ENCODE measurements at places on chromosomes 4 and X.

DNA sequence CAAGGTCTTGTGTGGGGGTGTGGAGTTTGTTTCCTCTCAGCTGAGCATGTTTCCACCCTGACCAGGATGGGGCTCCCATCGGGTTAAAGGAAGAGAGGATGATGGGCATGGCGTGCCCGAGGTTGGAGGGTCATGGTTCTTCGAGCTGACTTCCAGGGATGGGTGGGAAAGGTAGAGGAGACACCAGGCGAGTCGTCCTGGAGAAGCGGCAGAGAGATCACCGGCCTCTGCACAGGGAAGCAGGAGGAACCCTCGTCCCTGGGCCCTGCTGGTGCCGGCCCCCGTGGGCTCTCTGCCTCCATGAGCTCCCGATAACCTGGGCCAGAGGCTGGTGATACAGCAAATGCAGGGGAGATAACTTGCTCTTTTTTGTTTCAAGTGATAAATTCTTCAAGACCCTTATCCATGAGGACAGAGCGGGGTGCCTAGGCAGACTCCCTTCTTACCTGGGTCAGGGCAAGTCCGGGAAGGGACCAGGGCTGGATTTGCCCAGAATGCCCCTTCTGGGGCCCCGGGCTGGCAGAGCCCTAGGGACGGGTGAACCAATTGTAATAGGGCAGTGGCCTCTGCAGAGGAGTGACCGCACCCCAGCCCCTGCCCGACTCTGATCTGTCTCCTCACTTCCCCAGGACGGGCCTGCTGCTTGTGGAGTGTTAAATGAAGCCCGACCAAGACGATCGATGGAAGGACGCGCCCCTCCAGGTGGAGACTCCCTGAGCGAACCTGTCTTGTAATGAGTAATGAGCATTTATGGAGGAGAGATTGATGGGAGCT, 63.0 kb downstream of the CPZ start:
- no peak for DNase-seq

DNA sequence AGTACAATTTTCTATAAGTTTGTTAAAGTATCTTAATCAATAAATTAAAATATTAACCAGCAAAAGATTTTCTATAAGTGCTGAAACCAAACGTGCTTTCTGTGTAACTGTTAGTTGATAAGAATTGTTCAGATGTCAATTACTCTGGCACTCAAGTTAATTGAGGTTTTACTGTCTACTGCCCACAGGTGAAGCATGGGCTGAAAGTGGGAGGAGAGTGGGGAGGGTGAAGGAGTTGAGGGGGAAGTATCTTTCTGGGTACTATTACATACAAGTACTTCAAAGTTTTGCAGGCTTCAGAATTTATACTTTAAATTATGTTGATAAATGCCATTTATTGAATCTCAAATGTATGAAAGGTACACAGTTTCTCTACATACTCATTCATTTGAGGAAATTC, 19.1 kb upstream of the CXCL3 start:
- DNase-seq, result no peak

DNA sequence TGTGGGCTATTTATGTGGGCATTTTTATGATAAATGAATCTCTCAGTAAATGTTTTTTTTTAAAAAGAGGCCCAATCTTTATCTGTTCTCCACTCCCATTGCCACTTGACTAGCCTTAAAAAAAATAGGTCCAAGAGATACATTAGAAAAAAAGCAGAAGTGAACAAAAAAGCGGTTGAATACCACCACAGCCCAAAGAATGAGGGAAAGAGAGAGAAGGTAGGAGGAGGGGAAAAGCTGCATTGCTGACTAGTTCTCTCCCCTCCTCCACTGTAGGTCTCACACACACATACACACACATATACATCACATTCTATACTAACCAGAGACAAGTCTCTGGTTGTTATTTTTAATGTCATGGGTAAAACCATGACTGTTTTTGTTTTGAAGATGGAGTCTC, 95.8 kb upstream of the IL13RA1 start:
- no peak for DNase-seq

GRCh38 chr4:150224896-150225591, 146.8 kb downstream of the DCLK2 start:
- no peak for DNase-seq

GRCh38 chrX:34578237-34578636, 78.8 kb downstream of the TMEM47 start:
- DNase-seq, result no peak

GRCh38 chr4:118918388-118918787, 29.7 kb downstream of the SYNPO2 start:
- no peak for DNase-seq

DNA sequence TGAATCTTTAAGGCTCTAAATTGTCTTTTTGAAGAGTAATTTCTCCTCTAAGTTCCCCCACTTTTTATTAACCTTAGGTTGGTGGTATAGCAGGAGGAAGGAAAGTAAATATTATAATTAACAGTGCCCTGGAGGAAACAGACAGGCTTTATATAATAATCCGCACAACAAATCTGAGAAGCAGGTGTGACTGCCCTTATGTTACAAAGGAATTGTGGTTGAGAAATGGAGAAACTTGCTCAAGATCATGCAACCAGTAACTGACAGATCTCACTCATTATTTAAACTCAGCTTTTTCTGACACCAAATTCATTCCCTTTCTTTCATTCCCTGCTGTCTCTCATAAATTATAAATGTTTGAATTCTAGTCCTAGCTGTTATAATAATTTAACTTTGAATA, 282.0 kb downstream of the PPP3CA start:
- no peak for DNase-seq

GRCh38 chrX:154603438-154604430, 15.3 kb downstream of the CTAG1B start:
- no peak for DNase-seq

DNA sequence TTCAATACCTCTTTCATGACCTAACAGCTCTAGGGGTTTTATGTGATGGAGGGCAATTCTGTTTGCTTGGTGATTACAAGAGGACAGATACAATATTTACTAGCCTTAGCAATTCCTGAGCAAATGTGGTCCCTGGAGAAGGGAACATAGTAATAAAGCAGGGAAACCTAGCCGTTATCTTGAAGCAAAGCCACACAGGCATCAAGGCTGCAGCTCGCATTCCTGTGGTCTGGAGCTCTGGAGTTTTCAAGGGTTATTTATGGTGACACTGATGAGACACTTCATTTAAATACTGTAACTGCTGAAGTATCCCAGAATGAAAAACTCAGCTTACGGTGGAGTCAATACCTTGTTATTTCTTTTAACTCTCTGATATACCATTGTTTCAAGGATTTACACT, 66.8 kb downstream of the AFF2 start:
- no peak for DNase-seq

DNA sequence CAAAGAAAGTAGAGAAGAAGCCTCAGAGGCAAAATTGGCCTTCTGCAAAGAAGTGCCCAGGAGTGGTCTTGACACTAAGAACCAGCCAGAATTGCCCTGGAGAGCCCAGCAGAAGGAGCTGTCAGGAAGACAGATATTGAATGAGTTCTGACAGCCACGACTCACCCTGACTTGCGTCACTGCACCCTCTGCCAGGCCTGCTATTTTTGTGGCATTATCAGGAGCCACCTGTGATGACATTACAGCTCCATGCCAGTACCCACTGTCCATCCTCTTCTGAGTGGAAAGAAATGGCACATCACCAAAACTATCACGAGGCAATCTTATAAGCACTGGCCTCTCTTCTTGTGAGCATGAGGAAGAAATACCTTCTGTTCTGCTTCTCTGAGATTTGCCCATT, 67.7 kb downstream of the SMIM20 start:
- no peak for DNase-seq

DNA sequence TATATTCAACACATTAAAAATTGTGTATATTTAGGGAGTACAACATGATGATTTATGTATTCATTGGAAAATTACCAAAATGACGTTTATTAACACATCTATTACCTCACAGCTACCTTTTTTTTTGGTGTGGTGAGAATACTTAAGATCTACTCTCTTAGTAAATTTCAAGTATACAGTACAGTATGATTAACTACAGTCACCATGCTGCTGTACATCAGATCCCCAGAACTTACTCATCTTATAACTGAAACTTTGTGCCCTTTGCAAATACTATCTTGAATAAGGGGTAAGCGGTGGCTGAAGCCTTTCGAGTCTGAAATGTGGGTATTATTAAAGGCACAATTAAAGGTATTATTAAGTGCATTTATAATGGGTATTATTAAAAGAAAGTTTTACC, 976 bp downstream of the PHKA1 start:
- no peak for DNase-seq

- DNase-seq, result no peak
Measured at GRCh38 chrX:153865321-153865580, 20.7 kb downstream of the L1CAM start.

GRCh38 chr4:157226601-157227000, 6.1 kb downstream of the GRIA2 start:
- DNase-seq, result no peak

DNA sequence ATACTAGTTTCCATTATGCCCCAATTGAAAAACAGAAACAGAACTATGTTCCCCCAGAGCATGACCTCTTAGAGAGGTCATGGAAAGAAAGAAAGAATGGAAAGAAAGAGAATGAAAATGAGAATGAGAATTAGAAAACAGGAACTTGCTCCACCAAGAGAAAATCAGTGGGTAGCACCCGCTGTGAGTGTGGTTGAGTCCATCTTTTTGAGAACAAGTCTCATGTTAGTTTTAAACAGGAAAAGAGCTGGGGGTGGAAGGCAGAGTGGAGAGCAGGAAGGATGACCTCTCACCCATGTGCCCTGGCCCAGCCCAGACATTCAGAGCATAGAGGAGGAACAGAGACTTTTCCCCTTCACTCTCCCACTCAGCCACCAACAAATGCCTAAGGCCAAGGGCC, 4.9 kb downstream of the GSX2 start:
- DNase-seq, result no peak

- no peak for DNase-seq
Measured at GRCh38 chrX:84737471-84737871, 235.2 kb upstream of the HDX start.

DNA sequence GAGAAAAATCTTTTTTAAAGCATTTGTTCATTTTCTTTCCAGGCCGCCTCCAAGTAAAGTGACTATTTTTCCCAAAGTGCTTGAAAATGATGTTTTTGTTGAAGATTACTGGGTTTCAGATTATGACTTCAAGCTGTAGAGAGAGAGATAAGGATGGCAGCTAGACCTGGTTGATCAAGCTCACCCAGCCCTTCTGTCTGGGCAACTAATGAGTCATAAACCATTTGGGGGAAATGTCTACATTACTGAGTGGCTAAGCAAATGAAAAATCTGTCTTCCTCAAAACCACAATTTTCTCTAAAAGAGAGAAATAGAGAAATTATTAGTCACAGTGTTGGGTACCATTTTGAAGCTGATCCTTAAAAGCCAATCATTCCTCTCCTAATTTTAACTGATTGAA, 355.4 kb upstream of the CPEB2 start:
- no peak for DNase-seq

DNA sequence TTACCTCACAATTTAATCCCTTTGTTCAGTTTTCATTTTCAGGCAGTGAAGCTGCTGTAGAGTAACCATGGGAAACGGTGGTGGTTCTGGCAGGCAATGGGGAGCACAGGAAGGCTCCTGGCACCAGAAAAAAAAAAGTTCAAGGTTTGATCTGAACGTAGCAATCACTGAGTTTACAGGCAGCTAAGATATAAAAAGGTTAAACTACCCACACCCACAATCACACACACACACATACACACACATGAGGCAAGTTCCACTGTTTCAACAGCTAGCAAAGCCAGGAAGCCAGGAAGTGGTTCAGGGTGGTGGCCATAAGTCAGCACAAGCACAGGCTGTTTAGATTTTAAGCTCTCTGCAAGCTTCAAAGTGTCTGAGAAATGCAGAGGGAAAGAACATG, at the start of gene SULT1B1:
Gene SULT1B1, minus strand, starts transcription at position 166 of the 400 bp plus-strand sequence. CDS start 5,403 bp downstream, outside the sequence.
- DNase-seq, result no peak

- no peak for DNase-seq
Measured at GRCh38 chr4:148448141-148448540, 5.9 kb upstream of the NR3C2 start.

GRCh38 chr4:166121897-166122296, 248.9 kb downstream of the TLL1 start:
- DNase-seq, result no peak

DNA sequence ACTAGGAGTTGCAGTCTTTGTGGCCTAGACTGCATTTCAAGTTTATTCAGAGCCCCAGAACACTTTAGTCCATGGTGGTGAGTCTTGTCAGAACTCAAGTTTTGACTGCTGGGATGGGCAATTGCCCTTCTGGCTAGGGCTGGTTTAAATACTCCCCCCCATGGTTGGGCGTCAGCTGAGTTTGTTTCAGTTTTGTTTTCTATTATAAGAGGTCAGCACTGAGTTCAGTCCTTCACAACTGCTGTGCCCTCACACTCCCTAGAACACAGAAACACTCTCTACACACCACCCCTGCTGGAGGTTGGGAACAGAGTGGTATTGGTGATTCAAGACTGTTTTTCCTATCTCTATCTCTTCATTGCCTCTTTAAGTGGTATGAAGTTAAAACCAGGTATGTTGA, 217.0 kb downstream of the GUCY2F start:
- DNase-seq, result no peak

GRCh38 chr4:100208964-100209363, 18.7 kb upstream of the DDIT4L start:
- DNase-seq, result no peak

DNA sequence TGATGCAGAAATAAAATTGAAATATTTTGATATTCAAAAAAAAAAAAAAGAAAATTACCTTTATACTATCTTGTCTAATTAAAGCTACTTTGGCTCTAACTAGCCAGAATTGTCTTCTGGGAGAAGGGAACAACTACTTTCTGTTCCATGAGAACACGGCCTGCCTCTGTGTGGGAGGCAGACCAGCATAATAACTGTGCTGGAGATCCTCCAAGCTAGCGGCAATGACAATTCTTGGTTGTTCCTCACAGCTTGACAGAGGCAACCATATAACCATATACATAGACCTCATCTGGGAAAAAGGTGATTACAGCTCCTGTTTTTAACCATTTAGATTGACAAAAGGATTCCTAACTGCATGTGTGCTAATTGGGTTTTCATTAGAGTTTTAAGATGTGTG, 95.7 kb downstream of the RBMX2 start:
- no peak for DNase-seq

- no peak for DNase-seq
Measured at GRCh38 chrX:31420711-31421151, 348.9 kb upstream of the FTHL17 start.

GRCh38 chr4:29390921-29391320, 1329.2 kb upstream of the PCDH7 start:
- no peak for DNase-seq

- DNase-seq, result no peak
Measured at GRCh38 chr4:85707611-85708010, 232.7 kb downstream of the ARHGAP24 start.

- no peak for DNase-seq
Measured at GRCh38 chr4:170849969-170850368, 760.2 kb upstream of the AADAT start.

DNA sequence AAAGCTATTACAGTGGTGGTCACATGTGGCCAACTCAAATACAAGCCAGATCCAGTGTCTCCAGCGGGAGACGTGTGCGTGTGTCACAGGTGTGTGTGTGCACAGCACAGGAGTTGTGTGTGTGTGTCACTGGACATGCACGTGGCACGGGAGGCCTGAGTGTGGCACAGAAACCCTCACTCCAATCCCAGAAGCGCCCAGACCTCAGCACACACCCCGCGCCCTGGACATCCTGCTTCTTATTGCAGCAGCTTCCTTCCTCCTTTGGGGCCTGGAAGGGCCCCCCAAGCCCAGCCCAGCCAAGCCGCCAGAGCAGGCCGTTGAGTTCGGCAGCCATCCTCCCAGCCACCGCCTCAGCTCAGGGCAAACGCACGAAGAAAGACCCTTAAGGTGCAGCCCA, 37.9 kb downstream of the ACOX3 start:
- DNase-seq, result no peak

- no peak for DNase-seq
Measured at GRCh38 chr4:170234800-170235199, 145.0 kb upstream of the AADAT start.

All from naive thymus-derived CD8-positive, alpha-beta T cell (primary cell).